ENCODE measurements at places on chromosomes 4 and X. TPM values are rescaled to one million over a fixed set of nuclear protein-coding genes. Genes with fewer than 3 reads are reported as not detected.
A peak's percentile ranks its signal among the peaks of the same experiment; 100 is the strongest.

SEC24D gene
- 59.3 TPM for total RNA-seq

DIPK2B gene
- total RNA-seq = 5.6 TPM

UGT2B11 gene
- total RNA-seq = not detected

GRCh38 chr4:1499465-1499864 is 93.2 kb upstream of the NKX1-1 start:
- H3K27me3 ChIP-seq = no peaks in the 10 kb centered on the region
- no peak overlapping the region for H3K4me3 ChIP-seq
- H3K27ac ChIP-seq = no peak overlapping the region
- no peaks in the 10 kb centered on the region for H3K36me3 ChIP-seq
- H3K4me1 ChIP-seq = no peaks in the 10 kb centered on the region
- DNase-seq = peak; percentile 24

GRCh38 chr4:64306255-64306565 is 103.0 kb downstream of the TECRL start:
- H3K4me1 ChIP-seq = no peaks in the 10 kb centered on the region
- H3K36me3 ChIP-seq = no peaks in the 10 kb centered on the region
- no peaks in the 10 kb centered on the region for H3K27me3 ChIP-seq
- DNase-seq = no peak
- H3K4me3 ChIP-seq = no peak overlapping the region
- H3K27ac ChIP-seq = no peak overlapping the region

DNA sequence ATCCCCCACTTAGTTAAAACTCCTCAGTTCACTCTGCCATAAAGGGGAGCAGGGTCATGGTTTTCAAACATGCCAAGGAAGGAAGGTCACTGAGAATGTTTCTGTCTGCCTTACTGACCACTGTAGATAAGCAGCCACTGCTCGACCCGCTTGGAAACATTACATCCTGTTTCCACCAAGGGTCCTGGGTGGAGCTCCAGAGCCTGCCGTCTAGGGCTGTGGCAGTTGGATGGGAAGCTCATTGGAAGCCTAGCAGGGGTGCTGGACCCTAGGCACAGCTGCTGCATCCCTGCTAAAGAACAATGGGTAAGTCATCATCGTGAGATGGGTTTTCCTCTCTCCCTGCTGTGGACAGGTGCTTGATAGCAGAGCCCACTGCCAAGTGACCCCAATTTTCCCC is 76.0 kb upstream of the SRD5A3 start:
- H3K36me3 ChIP-seq = no peaks in the 10 kb centered on the region
- H3K27me3 ChIP-seq = no peaks in the 10 kb centered on the region
- no peak overlapping the region for H3K27ac ChIP-seq
- H3K4me1 ChIP-seq = no peaks in the 10 kb centered on the region
- DNase-seq = no peak

KCNIP4 gene
- not detected for total RNA-seq

TENM3 gene
- total RNA-seq = 0.18 TPM

DNA sequence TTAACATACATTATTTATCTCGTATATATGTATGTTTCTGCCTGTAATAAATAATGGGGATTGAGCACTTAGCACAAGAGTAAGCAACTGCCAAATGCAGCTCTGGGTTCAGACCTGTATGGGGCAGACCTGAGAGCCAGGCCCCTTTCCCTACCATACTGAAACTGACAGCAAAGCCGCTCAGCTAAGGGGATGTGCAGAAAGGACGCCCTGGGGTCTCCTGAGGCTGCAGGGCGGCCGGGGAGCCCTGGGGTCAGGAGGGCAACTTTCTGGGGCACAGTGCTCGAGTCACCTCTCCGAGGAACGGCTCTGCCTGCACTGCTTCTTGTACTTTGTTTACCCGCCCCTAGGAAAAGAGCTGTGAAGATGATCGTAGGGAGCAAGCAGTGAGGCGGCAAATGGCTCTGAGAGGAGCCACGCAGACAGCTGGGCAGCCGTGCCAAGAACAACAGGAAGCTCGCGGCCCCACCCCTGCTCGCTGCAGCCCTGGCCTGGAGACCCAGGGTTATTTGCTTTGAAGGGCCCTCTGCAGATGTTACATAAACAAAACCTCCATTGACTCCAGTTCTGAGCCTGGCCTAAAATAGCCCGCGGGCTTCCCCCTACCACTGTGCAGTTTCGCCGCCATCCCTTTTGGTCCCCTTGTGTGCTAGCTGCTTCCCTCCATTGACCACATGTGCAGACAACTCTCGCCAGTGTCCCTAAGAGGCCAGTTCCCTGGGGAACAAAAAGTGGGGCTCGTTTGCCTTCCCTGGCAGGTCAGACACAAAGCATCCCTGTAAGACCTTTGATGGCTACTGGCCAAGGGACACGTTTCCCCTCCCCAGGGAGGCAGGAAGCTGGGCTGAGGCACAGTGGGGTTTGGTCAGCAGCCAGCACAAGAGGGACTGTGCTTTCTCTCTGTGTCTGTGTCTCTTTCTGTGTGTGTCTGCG is 111.3 kb upstream of the LNX1 start:
- no peaks in the 10 kb centered on the region for H3K36me3 ChIP-seq
- peak; percentile 62 for DNase-seq
- H3K27me3 ChIP-seq = no peaks in the 10 kb centered on the region
- H3K27ac ChIP-seq = peak overlapping the region; percentile 57

DNA sequence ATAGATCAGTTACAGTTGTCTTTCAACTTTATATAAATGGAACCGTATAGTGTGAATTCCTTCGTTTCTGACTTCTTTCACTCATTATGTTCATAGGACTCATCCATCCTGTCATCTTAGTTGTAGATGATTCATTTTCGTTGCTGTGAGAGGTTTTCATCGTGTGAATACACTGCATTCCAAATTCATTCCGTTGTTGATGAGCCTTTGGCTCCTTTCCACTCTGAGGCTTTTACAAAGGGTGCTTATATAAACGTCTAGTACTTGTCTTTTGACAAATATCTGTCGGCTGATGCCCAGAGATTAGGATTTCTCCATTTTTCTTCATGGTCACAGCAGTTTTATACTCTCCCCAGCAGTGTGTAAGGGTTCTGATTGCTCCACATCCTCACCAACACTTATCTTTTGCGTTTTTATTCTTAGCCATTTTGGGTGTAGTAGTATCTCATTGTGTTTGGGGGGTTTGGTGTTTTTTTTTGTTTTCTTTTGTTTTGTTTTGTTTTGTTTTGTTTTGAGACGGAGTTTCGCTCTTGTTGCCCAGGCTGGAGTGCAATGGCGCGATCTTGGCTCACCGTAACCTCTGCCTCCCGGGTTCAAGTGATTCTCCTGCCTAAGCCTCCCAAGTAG is 48.6 kb downstream of the LRP2BP start:
- no peak overlapping the region for H3K27ac ChIP-seq
- H3K4me3 ChIP-seq = no peak overlapping the region
- no peaks in the 10 kb centered on the region for H3K27me3 ChIP-seq
- no peaks in the 10 kb centered on the region for H3K4me1 ChIP-seq

DNA sequence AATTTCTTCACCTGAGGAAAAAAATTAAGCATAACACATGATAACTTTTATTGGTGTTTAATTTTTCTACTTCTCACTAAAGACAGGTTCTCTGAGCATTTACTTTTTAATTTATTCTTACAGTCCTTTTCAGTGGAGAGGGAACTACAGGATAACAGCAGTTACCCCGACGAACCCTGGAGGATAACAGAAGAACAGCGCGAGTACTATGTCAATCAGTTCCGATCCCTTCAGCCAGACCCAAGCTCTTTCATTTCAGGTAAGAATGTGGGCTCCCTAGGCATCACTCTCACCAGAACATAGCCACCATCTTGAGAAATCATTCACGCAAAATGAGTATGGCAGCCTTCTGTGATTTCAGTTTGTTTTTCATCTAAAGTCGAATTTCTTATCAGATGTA is 100.8 kb downstream of the REPS2 start:
- H3K27me3 ChIP-seq = no peaks in the 10 kb centered on the region
- H3K36me3 ChIP-seq = no peaks in the 10 kb centered on the region
- H3K4me3 ChIP-seq = no peak overlapping the region
- no peak overlapping the region for H3K27ac ChIP-seq
- DNase-seq = no peak
- H3K4me1 ChIP-seq = no peaks in the 10 kb centered on the region

TMPRSS11D gene
- total RNA-seq = not detected

GRCh38 chrX:30530606-30531005 is 47.0 kb downstream of the TASL start:
- no peak overlapping the region for H3K4me3 ChIP-seq
- H3K4me1 ChIP-seq = no peaks in the 10 kb centered on the region
- H3K27ac ChIP-seq = no peak overlapping the region

DNA sequence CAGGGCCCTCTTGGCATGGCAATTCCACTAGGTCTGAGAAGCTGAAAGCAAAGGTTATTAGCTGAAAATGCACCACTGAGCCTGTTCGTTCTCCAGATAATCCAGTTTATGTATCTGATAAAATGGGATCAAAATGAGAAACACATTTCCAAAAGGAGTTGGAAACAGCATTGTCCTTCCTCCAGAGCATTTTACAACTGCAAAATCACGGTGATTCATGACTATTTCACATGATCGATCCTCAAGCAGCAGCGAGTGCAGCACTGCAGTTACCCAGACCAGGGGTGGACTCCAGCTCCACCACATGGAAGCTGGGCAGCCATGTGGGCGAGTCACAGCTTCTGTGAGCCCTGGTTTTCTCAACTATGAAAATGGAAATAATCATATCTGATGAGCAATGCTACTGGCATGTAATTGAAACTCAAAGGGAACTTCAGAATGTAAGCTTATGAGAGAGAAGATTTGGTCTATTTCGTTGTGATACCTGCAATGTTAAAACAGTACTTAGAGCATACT is 78.7 kb upstream of the MSX1 start:
- no peak overlapping the region for H3K4me3 ChIP-seq
- no peaks in the 10 kb centered on the region for H3K36me3 ChIP-seq
- H3K27me3 ChIP-seq = no peaks in the 10 kb centered on the region

Data from Peyer's patch (tissue), 4 donors.